Fibroblast of skin of left quadriceps (primary cell): ENCODE measurements at places on chromosomes 2 and 18.
A peak's percentile ranks its signal among the peaks of the same experiment; 100 is the strongest.

- DNase-seq, result no peak
Measured at GRCh38 chr2:67414867-67415266, 17.7 kb downstream of the ETAA1 start.

GRCh38 chr2:8836971-8837794, at the start of gene KIDINS220:
Gene KIDINS220, minus strand, starts transcription at chr2:8837613. Its CDS starts 10,520 bp downstream, at chr2:8827093.
- DNase-seq, result peak; percentile 65

DNA sequence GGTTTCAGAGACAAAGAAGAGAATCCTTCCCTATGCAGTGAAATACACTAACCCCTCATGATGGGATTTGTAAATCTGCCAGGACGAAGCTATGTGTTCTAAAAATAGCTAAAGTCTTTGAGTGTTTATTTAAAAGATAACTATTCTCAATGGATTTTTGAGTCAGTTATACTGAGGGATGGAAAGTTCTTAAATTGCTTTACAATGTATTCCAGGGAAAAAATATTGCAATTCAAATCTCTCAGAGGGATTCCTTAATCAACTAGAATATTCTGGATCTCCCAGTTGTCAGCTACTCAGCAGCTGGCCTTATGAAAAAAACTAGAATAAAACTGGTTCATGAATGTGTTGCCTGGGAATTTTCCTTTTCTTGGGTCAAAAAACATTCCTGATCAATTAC, 312.4 kb downstream of the PLCL1 start:
- peak; percentile 63 for DNase-seq

- DNase-seq, result peak; percentile 27
Measured at GRCh38 chr2:26805241-26805676, 19.4 kb downstream of the CENPA start.

GRCh38 chr2:201735486-201735885, 37.0 kb upstream of the MPP4 start:
- no peak for DNase-seq

DNA sequence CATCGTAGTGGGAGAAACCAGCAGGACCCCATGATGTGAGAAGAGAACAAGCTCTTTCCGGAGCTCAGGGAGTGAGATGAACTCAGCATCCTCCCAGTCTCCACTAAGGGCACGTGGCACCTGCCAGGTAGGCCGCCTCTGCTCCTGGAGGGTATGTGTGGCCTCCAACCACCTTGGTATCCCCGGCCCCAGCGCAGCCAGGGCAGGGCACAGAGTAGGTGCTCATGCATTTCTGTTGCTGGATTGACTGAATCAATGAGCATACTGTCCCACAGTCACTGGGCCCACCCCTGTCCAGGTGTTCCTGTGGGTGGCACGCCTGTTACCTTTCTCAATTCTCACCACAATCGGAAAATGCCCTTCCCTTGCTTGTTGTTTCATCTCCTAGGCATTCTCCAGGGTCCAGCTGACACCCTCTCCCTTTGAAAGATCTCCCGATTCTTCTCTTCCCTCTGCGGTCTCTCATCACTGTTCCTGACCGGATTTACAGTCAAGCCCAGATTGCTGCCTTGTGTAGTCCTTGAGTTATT, 138.5 kb upstream of the SMAD2 start:
- no peak for DNase-seq

- DNase-seq, result no peak
Measured at GRCh38 chr2:85949280-85949679, 60.5 kb upstream of the ST3GAL5 start.

DNA sequence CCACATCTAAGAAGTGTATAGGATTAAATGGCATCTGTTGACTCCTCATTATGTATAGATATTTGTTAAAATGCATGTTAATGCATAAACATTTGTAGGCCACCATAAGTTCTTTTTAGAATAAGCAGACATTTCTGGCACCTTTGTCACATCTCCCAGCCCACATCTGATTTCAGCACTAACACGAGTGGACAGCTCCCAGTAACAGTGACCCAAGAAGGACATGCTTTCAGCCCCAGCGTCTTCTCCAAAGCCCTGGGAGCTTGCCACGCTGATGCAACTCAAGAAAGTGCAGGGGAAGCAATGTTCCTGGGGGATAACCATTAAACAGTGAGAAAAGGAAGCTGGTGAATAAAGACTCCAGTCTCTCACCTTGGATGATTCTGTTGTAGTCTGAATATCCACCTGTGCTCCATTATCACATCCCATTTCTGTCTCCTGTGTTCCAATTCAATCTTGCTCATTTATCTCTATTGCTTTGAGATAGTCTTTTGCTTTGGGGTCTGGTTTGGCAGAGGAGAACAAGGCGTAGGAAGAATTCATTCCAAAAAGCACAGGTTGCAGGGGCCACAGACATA, 182.6 kb upstream of the THSD7B start:
- no peak for DNase-seq

- DNase-seq, result no peak
Measured at GRCh38 chr2:120294008-120294340, 41.3 kb downstream of the RALB start.

- no peak for DNase-seq
Measured at GRCh38 chr2:240290432-240291336, 144.8 kb upstream of the GPC1 start.

- DNase-seq, result no peak
Measured at GRCh38 chr2:195582188-195582587, 74.8 kb upstream of the SLC39A10 start.

- DNase-seq, result no peak
Measured at GRCh38 chr2:100396483-100396882, 21.0 kb downstream of the CHST10 start.

- no peak for DNase-seq
Measured at GRCh38 chr18:23059541-23060465, 75.5 kb upstream of the CABLES1 start.

- DNase-seq, result no peak
Measured at GRCh38 chr2:45013229-45014015, 4.2 kb upstream of the SIX2 start.

GRCh38 chr2:188853307-188853706, 120.9 kb upstream of the COL3A1 start:
- DNase-seq, result peak; percentile 96

DNA sequence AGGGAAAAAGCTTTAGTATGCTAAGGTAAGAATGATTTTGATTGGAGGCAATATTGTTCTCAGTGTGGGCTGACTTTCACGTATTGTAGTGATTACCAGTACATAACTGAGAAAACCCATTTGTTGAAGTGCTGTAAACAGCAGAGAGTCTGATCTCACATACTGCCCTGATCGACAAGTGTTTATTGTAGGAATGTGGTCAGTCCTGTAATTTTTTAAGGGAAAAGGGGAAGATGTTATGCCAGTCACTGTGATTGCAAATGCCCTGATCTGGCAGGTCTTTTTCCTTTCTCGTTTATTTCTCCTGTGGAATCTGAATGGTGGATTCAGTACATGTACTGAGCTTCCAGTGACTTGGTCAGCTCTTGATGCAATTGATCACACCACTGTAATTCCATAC, 11.5 kb downstream of the SPATS2L start:
- no peak for DNase-seq

DNA sequence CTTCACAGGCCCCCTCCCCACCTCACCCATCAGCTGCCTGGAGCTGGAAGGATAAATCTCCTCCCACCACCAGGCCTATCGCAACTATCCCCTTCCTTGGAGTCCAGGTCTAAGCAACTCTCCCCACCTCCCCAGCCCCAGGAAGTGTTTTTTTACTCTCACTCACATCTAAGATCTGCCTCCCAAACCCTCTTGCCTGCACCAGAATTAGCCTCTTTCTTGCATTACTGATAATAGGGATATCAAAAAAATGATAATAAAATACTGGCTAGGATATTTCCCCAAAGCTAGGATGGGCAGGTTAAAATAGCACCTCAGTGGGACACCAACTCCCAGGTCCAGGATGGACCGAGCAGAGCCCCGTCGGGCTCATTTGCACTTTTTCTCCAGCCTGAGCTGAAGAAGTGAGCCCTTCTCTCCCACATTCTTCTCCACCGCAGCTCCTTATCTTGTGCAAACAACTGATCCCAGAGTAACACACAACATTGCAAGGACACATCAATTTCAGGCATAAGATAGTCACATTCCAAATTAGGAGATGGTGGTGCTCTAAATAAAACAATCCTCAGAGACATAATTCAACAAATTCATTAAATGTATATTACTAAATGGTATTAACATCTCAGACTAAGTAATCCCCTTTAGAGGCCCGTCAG, 17.7 kb upstream of the CIB4 start:
- DNase-seq, result no peak

DNA sequence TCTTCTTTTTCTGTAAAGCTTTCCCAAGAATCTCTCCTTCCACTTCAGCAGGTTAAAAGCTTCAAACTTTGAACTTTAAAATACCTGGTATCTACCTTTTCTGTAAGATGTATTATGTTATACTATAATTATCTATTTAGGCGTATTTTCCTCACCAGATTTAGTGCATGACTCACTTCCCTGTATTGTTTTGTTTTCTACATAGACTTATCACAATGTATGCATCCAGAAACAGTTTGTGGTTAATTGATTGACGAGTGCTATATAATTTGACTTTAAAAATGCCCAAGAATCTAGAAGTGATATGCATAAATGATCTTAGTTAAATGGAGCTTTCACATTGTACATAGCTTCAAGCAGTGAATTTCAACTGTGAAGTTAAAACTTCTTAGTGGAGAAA, 473.9 kb upstream of the CDH2 start:
- no peak for DNase-seq

DNA sequence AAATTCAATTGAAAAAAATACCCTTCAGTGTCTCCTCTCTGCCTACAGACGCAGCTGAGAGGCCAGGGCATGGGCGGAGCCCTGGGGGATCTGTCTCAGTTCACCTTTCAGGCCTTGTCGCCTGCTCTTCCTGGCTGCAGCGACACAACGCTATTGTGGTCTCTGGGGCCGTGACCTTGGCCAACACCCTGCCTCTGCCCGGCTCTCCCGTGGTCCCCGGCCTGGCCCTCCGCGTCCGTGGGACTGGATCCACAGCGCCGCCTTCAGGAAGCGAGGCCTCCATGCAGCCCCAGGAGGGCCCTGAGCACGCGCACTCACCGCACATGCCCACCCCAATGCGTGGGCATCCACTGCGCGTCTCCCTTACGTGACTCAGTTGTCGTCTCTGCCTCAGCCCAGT, 81.1 kb downstream of the MRPS9 start:
- no peak for DNase-seq

- no peak for DNase-seq
Measured at GRCh38 chr2:222146488-222146887, 152.3 kb downstream of the PAX3 start.

GRCh38 chr2:96359866-96360265, 24.3 kb downstream of the NCAPH start:
- no peak for DNase-seq

GRCh38 chr2:223811757-223812156, 25.6 kb downstream of the AP1S3 start:
- no peak for DNase-seq

DNA sequence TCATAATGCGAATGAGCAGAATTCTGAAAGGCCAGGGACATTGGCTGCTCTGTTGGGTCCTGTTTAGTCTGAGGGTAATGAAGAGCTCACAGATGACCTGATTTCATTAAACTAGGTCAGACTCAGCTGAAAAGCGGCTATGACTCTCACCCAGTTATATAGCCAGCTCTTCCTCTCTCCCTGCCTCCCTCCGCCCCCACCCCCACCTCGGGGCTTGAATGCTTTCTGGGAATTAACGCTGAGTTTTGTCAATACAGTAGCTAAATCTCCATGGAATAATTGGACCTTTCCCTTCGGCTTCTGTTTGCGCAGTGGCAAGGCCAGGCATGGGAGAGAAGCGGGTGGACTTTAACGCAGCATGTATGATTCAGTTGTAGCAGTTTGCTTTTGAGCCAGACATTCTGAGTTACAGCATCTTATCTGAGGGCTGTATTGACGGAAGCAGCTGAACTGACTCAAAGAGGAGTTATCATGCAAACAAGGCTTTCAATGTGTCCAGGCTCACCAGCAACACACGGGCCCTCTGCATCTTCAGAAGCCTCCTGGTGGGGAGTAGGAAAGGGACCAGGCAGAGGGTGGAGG, 110.6 kb downstream of the MYCN start:
- no peak for DNase-seq

GRCh38 chr18:43389163-43389562, 111.9 kb upstream of the SYT4 start:
- no peak for DNase-seq

DNA sequence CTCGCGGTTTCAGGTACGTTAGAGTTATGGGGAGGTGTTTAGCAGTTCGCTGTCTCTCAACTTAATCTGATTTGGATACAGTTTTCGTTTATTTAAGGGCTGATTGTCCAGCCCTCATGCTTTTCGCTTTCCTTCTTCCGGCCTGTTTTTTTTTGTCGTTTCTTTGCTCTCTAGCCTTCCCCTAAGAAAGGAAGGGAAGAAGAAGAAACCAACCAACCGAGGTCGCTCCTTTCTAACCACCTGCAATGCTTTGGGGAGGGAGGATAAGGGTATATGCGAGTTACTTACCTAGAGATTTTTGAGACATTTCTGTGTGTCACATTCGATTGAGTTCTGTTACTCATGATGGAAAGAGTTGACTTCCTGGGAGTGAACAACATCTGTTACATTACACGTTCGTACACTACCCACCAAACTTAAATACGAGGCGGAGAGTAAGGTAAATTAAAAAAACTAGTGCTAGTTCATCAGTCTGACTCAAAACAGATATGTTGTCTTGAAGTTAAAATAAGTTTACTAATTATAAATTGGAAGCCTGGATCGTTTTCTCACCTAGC, 918 bp downstream of the EIF5B start:
- DNase-seq, result no peak

- no peak for DNase-seq
Measured at GRCh38 chr2:216632952-216633615, at the start of gene IGFBP2. Gene IGFBP2, plus strand, starts transcription at chr2:216633420. Its CDS starts 104 bp downstream, at chr2:216633524.

DNA sequence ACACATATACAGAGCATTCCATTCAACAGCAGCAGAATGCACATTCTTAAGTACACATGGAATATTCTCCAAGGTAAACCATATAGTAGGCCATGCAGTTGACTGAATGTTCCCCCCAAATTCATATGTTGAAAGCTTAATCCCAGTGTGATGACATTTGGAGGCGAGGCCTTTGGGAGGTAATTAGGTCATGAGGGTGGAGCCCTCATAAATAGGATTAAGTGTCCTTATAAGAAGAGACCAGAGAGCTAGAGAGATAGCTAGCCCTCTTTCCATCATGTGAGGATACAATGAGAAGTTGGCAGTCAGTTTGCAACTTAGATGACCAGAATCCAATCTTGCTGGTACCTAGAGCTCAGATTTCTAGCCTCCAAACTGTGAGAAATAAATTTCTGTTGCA, 27.6 kb downstream of the TMEM185B start:
- no peak for DNase-seq
